ENCODE measurements at places on chromosomes 5 and 9. TPM values are rescaled to one million over a fixed set of nuclear protein-coding genes. Genes with fewer than 3 reads are reported as not detected.

Gene GEMIN5
- total RNA-seq = 12.7 TPM

- DNase-seq = no peak
- no peak overlapping the region for H3K4me3 ChIP-seq
- no peaks in the 10 kb centered on the region for H3K36me3 ChIP-seq
- no peak overlapping the region for H3K27ac ChIP-seq
Measured at GRCh38 chr5:158869092-158869491, 230.6 kb downstream of the EBF1 start.

DNA sequence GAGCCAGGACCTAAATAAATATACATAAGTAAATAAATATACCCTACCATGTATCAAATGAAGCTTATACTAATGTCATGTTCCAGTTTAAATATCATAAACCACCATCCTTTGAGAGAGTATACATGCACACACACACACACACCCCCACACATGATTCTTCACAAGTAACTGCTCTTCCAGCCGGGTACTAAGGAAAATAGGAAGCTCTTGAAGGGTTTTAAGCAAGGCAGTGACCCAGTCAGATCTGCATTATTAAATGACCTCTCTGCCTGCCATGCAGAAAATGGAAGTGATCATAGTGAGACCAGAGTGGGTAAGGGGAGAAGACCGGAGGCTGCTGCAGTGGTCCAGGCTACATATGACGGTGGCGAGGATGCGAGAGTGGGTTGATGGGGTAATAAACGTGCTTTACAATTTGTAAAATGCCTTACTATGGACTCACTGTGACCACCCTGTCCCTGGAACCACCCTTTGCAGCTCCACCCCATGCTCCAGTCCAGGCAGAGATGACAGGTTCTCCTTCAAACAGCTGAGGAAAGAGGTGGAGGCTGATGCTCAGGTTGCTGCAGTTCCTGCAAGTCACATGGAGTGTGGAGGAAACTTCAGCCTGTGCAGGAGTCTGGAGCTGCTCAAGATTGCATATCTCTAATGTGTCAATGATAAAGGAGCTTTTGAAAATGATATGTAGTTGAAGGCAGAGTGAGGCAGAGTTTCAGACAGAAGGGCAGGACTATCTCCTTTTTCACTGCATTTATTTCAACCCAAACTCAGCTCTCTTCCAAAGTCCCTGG lies 38.8 kb upstream of the NDFIP1 start:
- H3K27me3 ChIP-seq = no peaks in the 10 kb centered on the region
- H3K4me1 ChIP-seq = no peaks in the 10 kb centered on the region
- DNase-seq = no peak
- no peaks in the 10 kb centered on the region for H3K36me3 ChIP-seq
- no peak overlapping the region for H3K27ac ChIP-seq
- H3K4me3 ChIP-seq = no peak overlapping the region

- no peaks in the 10 kb centered on the region for H3K27me3 ChIP-seq
- H3K27ac ChIP-seq = no peak overlapping the region
- H3K4me1 ChIP-seq = no peaks in the 10 kb centered on the region
- H3K4me3 ChIP-seq = no peak overlapping the region
- no peak for DNase-seq
Measured at GRCh38 chr9:30010691-30011090, 2373.8 kb upstream of the ACO1 start.

DNA sequence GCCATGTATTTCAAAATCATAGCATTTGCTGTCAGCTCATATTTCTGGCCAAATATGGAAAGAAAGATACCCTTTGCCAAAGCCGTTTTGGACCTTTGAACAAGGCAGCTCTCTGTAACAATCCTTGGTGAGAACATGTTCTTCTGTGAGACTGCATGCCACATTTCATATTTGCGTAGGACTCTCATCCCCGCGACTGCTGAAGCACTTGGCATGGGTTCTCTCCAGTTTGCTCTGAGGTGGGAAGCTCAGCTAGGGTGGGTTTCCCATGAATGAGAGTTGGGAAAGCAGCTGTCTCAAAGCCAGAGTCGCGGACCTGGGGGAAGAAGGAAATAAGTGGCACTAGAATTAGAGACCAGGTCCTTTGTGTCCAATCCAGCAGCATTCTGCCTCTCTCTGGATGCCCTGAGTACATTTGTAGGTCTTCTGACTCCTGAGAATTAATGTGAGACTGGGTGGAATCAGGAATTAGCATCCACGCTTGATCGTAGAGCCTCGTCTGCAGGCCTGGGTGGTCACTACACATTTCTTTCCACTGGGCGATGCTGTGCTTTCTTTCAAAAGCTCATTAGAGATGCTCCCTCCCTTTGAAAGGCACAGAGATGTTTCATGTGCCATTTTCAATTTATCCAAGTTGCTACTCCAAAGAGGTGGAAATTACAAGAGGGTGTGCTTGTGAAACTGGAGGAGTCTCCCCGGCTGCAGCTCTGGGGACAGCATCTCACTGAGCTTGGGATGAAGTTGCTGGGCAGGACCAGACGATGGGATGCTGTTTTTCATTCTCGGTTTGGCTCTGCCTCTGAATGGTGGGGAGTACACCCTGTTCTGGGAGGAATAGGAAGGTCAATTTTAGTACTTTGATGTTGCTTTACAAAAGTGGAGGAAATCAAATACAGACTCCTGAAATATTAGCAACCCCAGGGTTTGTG lies 197.2 kb downstream of the GADD45G start:
- no peaks in the 10 kb centered on the region for H3K36me3 ChIP-seq
- no peaks in the 10 kb centered on the region for H3K27me3 ChIP-seq
- no peak overlapping the region for H3K4me3 ChIP-seq
